ENCODE measurements at places on chromosomes 2 and 18.

DNA sequence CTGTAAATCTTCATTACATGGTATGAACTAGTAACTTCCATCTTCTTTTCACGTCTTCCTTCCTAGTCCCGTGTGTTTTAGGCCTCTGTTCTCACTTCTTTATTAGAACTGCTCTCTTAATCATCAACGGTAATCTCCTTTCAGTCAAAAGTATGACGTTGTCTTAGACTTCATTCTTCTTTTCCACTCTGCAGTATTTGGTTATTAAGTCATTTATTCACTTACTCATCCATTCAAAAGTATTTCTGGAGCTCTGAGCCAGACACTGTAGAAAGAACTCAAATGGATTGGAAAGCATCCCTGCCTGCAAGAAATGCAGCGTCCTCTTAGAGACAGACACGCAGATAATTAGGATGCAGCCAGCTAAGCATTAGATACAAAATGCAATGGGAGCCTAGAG is 494.6 kb upstream of the NRP2 start:
- DNase-seq, result no peak

DNA sequence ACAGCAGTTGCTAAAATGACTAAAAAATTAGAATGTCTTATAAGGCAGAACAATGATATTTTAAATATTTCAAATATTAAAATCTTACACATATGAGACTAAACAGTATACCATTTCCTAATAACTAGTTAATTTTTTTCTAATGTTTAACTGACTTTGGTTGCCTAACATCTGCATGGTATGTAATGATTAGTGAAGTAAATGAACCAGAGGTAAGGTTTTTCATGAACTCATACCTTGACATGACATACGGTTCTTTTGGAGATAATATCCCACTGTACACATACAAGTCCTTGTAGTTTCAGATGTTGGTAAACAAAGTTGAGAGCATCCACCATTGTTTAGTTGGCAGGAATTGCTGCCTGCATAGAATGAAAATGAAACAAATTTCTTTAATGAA is 1360.2 kb downstream of the LRP1B start:
- no peak for DNase-seq

DNA sequence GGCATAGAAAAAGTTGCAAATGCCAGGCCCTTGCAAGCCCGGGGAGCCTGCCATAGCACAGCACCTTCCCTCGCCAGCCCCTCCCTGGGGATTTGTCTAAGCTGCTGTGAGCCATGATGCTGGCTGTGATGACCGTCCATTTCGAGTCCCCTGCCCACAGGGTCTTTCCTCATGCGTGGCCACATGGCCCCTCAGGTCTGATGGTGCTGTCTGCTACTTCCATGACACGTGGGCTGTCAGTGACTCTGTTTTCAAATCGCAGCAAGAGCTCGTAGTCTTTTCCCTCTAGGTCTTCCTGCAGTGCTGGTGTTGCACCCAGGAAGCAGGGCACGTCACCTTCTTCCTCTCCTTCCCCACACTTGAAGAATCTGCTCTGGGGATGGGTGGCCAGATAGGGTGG is 15.5 kb upstream of the GNAL start:
- DNase-seq, result peak; percentile 37

DNA sequence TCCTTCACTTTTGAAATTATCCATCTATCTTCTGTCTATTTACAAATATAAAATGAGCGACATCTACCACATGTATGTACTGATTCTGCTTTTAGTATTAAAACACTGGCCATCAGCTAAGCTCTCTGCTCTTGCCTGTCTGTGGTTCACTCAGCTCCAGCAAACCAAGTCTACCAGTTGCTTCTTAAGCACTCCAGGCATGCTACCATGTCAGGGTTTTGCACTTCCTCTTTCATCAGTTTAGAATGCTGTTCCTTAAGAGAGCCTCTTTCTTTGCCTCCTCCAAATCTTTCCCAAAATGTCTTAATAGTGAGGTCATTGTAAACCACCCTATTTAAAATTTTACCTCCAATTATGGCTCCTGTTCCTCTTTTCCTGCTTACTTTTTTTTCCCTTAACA is 59.5 kb downstream of the SCN3A start:
- DNase-seq, result no peak

DNA sequence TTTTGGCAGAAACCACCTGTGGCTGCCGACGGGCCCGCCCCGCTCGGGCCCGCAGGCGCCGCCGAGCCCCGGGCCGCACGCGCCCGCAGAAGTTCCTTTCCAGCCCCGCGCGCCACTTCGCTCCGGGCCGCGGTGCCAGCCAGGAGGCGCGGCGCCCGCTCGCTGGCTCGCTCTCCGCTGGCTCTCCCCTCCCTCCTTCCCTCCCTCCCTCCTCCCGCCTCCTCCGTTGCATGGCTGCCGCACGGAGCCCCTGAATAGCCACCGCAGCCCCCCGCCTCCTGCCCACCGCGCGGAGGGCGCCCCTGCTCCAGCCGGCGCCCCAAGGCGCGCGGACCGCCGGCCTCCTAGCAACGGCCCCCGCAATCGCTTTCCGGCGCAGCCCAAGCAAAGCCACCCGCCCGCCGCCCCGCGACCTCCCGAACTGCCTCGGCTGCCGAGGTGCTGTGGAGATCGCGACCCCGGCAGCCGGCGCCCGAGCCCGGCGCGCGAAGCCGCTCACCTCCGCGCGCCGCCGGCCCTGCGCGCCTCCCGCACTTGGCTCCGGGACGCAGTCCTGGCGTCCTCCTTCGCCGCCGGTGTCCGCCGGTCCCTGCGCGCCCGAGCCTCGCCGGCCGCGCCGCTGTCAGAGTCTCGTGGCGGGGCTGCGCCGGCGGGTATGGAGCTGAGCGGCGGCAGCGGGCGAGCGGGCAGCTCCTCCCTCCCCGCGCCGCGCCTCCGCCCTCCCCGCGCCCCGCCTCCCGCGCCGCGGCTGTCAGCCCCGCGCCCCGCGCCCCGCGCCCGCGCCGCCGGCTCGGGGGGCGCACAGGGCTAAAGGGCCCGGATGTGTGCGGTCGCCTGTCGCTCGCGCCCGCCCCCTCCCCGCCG is at the start of gene ZBTB7C:
Gene ZBTB7C (minus strand): TSS at position 657 of the 864 bp plus-strand sequence.
- peak; percentile 67 for DNase-seq

GRCh38 chr18:77157312-77157711 is 24.7 kb upstream of the MBP start:
- no peak for DNase-seq

DNA sequence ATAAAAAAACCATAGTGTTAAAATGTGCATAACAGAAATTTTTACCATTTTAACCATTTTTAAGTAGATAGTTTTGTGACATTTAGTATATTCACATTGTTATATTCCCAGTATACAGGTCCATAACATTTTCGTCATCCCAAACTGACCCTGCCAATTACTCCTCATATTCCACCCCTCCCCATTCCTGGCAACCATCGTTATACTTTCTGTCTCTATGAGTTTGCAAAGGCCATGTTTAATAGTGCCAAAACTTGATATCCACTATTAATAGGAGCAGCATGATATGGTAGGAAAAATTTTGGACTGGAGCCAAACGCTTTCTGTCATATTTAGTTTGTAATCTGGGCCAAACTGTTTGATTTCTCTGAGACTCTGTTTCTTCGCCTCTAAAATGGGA is 30.9 kb downstream of the PLCL1 start:
- no peak for DNase-seq

DNA sequence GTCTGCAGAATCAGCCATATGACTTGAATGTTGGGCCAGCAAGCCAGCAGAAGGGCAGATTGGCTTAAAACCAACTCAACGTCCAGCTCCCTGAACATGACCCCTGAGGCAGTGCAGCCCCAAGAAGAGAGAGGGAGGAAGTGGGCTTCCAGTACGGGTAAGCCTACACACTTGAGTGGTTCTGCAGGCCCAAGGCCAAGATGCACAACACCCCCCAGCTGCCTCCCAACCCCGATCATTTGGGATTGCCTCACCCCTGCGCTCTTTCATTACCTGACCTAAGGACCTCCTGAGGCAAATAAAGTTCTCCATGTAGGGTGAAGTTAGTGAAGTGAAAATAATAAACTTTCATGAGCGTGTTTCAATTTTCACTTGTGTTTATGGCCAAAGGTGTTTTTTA is 536.0 kb downstream of the TNS1 start:
- DNase-seq, result no peak

GRCh38 chr18:48803518-48803917 is 147.2 kb downstream of the SMAD7 start:
- peak; percentile 22 for DNase-seq

DNA sequence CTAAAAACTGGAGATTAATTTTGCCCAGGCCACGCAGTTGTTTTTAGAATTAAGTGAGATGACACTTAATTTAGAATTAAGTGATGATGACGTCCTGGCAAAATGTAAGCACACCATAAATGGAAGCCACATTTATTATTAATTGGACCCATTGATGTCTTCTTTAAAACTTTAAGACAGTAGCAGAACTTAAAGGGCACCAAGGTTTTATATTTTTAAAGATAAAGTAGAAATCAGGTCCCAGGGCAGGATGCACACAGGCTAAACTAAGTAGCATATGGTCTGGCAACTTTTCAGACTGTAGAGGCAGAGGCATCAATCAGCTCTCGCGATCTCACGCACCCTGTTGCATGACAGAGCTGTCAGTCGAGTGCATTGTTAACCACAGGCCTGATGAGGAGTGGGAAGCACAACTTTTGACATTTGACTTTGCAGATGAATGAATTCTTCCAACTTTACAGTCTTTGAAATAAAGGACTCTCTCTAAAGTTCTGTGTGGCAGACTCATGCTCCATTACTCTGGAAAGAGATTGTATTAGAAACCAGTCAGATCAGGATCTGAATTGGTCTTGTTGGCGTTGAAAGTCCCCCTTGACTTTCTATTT is 232.4 kb downstream of the CD226 start:
- no peak for DNase-seq

DNA sequence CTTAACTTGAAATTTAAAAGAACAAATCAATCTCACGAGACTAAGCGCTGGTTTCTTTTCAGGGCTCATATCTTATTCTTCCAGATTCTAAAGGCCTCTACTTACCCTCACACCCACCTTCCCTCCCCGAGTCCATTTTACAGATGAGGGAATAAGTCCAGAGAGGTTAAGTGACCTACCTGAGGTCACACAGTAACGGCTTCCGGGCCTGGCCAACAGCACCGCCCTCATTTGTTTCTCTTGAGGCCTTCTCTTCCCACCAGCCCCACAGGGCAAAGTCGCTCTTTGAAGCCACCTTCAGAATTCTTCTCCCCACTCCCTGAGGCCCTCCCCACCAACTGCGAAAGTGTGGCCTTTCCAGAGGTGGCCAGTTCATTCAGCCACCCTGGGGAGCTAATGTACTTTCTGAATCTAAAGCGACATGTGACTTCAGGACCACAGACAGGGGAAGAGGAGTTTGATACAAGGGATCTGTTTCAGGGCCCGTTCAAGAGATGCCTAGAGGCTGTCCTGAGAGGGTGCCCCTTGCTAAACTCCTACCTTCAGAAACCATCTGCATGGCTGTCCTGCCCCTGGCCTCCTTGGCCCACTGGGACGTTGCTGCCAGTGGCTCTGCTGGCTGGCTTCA is 275.3 kb downstream of the HAUS1 start:
- no peak for DNase-seq

DNA sequence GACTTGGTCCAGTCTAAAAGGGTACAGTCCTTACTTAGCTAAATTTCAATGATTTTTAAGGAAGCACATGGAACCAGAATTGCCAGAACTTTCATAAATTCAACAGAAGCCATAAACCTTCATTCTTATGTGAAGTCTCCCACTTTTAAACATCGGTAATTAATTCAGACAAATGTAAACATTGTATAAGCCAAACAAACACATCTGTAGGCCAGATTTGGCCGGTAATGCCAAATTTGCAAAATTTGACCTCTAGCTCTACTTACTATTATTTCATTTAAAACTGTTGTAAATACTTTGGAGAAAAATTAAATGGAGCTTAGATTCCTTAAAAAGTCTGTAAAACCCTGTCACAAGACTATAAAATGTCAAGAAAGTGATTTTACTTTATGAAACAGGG is 83.2 kb upstream of the GALNT5 start:
- DNase-seq, result no peak

GRCh38 chr2:188788621-188789020 is 185.6 kb upstream of the COL3A1 start:
- no peak for DNase-seq

- DNase-seq, result no peak
Observed at GRCh38 chr2:193837111-193837738, 1642.5 kb upstream of the TMEFF2 start.

- no peak for DNase-seq
Observed at GRCh38 chr2:136404925-136405324, 287.0 kb upstream of the CXCR4 start.

DNA sequence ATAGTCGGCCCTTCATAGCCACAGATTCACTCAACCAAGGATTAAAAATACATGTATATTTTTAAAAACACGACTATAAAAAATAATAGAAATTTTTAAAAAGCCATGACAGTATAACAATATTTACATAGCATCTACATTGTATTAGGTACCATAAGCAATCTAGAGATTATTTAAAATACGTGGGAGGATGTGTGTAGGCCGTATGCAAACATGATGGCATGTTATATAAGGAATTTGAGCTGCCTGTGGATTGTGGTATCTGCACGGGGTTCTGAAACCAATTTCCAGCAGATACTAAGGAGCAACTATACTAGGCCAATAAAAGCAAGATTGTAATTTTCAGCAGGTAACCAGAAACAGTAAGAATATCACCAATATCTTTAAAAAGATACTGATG is 5.9 kb downstream of the ORC4 start:
- DNase-seq, result no peak

DNA sequence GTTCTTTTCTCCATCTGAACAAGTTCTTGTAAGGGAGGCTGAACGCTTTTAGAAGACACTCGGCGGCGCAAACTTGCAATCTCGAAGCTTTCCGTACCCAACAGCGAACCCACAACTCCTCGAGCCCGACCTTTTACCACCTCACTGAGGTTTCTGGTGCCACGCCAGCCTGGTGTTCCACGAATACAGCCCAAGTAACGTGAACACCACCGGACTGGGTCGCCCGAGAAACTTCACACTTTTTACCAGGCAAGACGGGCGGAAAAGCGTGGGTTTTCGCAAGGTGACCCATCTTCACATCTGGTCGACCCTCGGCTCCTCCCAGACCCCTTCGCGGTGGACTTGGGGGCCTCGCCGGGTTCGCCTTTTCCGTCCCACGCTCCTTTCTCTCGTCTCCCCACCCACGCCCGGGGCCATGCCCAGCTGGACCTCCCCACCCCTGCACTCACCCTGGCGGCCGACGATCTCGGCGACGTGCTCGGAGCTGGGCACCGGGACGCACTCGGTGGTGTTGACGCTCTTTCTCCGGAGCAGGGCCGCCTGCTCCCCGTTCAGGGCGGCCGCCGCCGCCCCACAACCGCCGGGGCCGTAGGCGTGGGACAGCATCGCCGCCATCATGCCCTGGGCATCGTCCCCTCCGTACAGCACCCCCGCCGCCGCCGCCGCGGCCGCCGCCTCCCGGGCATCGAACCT is 1.2 kb downstream of the MEX3C start:
- DNase-seq, result no peak
